ENCODE measurements at places on chromosomes 5 and 9.

- peak; percentile 93 for DNase-seq
Observed at GRCh38 chr9:87119328-87119881, 172.1 kb upstream of the GAS1 start.

DNA sequence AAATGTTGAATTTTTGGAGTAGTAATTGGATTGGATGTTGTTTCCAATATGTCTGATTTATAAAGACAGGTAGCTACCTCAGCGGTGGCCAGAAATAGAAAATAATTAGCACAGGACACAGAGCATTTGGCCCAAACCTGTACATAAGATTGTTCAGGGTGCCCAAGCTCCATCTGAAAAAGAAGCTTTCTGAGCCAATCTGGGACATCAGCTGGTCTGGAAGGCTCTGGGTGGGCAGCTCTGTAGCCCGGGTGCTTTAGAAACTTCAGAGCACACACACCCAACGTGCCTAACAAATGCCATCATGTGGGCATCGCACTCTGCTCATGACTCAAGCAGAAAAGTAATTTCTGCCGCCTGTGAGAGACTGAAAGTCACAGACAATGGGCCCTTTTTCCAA, 460.7 kb downstream of the ICE1 start:
- DNase-seq: no peak

GRCh38 chr9:73259086-73259696, 107.5 kb downstream of the ANXA1 start:
- DNase-seq: no peak

GRCh38 chr5:53678981-53679660, 118.7 kb downstream of the NDUFS4 start:
- no peak for DNase-seq

DNA sequence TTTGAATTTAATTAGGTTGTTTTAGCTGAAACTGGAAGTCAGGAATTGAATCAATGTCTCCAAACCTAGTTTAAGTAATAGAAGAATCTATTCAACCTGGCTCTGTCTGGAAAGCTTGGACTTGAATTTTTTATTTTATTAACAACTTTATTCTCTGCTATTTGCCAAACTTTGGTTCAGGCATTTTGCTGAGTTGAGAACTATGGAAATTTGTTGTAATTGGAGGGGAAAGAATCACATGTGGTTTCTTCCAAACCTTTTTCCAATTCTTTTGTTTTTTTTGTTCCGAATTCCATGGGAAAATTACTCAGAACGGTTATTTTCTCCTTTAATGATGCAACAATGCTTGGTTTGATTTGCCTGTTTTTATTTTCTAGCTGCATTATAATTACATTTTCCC, 98.2 kb upstream of the RPS23 start:
- no peak for DNase-seq

DNA sequence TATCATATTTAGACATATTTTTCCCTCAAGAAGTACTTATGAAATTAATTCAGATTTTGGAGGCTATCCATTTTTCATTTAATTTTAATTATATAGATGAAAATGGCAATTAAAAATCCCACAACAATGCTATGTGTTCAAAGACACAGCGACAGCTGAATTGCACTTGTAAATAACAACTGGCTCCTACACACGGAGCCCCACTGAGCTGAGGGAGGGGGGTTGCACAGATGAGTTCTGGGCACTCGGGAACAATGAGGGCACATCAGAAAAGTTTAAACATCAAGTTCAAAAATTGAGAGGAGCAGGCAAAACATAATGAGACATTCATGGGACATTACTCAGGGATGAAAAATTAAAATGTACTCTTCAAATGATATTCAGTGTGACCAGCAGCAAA, 104.9 kb downstream of the MARCHF3 start:
- no peak for DNase-seq

- peak; percentile 82 for DNase-seq
Observed at GRCh38 chr9:133714606-133715294, 23.4 kb downstream of the SARDH start.

GRCh38 chr5:172875505-172876279, 41.6 kb downstream of the ERGIC1 start:
- no peak for DNase-seq

- peak; percentile 55 for DNase-seq
Observed at GRCh38 chr5:65102976-65103711, 334.4 kb downstream of the CWC27 start.

- DNase-seq: peak; percentile 58
Observed at GRCh38 chr9:116939614-116940013, 252.5 kb downstream of the TRIM32 start.

GRCh38 chr9:91138760-91139159, 223.0 kb downstream of the AUH start:
- DNase-seq: peak; percentile 52

- no peak for DNase-seq
Observed at GRCh38 chr9:33209394-33209793, 30.6 kb upstream of the SPINK4 start.

- DNase-seq: no peak
Observed at GRCh38 chr5:150411245-150411979, 1.3 kb downstream of the CD74 start.

DNA sequence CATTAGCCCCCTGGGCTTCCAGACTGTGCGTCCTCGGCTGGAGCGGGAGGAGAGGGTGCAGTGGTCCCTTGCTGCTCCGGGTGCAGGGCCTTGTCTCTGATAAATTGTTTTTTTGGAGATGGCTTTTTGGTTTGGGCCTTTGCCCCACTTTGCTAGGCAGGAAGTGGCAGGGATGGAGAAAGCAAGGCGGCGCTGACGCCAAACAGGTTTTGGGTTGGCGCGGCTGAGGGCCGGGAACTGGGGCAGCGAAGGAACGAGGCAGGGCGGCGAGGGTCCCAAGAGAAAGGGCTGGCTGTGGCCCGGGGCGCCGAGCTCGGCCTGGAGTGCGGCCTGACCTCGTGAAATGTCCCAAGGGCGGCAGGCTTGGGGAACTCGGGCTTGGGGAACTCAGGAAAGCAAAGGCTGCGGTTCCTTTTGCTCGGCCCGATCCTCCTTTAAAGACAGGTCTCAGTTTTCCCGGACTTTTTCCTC, 4.1 kb downstream of the LHX2 start:
- no peak for DNase-seq

DNA sequence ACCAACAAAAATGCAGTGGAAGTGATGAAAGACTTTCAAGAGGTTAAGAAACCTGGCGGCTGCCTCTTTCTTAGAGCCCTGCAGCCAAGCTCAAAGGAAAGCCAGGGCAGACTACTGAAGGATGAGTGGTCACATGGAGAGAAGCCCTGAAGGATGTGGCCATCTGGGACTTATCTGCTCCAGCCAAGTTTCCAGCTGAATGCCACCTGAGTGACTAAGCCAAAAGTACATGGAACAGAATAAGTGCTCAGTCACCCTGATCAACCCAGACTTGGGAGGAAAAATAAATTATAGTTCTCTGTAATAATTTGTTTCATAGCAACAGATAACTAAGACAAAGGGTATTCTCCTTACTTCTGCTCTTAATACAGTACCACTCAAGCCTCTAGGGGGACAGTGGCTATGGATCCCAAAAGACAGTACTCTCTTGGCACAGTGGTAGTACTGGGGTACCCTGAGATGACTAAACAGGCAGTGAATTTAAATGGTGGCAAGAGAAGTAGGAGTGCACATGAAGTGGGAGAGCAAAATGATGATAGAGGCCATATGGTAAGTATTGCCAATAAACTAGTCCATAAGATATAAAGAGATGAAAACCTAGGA, 182.3 kb downstream of the ELAVL2 start:
- DNase-seq: peak; percentile 8

DNA sequence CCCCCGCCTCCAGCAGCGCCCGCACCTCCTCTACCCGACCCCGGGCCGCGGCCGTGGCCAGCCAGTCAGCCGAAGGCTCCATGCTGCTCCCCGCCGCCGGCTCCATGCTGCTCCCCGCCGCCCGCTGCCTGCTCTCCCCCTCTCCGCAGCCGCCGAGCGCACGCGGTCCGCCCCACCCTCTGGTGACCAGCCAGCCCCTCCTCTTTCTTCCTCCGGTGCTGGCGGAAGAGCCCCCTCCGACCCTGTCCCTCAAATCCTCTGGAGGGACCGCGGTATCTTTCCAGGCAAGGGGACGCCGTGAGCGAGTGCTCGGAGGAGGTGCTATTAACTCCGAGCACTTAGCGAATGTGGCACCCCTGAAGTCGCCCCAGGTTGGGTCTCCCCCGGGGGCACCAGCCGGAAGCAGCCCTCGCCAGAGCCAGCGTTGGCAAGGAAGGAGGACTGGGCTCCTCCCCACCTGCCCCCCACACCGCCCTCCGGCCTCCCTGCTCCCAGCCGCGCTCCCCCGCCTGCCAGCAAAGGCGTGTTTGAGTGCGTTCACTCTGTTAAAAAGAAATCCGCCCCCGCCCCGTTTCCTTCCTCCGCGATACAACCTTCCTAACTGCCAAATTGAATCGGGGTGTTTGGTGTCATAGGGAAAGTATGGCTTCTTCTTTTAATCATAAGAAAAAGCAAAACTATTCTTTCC, 19.3 kb downstream of the CDKN2A start:
- no peak for DNase-seq

GRCh38 chr9:20808002-20808401, 123.9 kb downstream of the FOCAD start:
- no peak for DNase-seq

GRCh38 chr9:7640231-7640630, 159.3 kb downstream of the DMAC1 start:
- peak; percentile 49 for DNase-seq

- no peak for DNase-seq
Observed at GRCh38 chr5:92320446-92320845, 937.3 kb upstream of the ARRDC3 start.

- DNase-seq: no peak
Observed at GRCh38 chr9:4748612-4749011, 7.6 kb upstream of the AK3 start.

- no peak for DNase-seq
Observed at GRCh38 chr9:16712787-16713186, 157.7 kb downstream of the BNC2 start.

- DNase-seq: peak; percentile 90
Observed at GRCh38 chr5:125083981-125084380, 337.5 kb upstream of the ZNF608 start.

DNA sequence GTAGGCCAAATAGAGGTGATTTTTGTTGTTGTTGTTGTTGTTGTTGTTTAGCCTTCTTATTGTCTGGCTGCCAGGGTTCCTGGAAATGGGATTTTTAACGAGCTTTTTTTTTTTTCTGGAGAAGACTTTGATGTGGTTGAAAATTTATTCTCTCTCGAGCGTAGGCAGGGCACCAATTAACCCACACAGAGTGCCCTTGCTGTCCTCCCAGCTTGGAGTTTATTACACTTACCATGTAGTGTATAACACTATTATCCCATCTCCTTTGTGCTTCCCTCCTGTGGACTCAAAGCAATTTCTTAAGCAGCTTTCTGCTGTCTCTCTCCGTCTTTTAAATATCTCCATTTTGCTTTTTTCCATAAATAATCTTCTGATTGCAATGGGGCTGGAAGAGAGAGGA, 57.4 kb downstream of the OR2K2 start:
- DNase-seq: no peak

GRCh38 chr9:69970001-69970533, 73.6 kb upstream of the MAMDC2 start:
- DNase-seq: peak; percentile 33

GRCh38 chr9:124257070-124257843, 492 bp upstream of the NEK6 start:
- DNase-seq: peak; percentile 59

DNA sequence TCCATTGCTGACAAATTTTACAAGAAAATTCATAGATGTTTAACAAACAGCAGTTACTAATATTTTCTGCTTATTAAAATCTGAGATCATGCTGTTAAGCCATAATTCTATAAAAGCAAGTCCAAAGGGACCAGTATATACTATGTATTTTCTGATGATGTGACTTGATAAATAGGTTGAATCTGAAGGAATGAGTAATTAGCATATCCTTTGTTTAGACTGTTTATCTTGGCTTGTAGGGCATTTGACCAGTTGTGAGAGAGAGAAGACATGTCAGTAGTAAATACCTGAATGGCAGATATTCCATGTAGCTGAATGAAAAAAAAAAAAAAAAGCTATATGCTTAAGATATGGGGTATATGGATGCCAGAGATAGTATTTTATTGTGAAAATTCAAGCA, 14.6 kb downstream of the CPEB4 start:
- no peak for DNase-seq

DNA sequence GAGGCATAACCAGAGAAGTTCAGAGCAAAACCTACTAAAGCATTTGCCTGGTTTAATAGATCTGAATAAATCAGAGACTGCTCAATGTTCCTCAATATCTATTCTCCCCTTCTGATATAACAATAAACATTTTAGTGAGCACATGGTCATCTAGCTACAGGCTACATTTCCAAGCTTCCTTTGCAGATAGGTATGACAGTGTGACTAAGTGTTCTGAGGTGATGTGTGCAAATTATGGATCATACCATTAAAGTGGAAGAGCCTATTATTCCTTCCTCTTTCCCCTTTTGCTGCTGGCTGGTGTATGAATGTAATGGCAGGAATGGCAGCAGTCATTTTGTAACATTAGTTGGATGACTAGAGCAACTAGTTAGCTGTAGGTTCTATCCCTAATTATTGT, 285.8 kb upstream of the RASA1 start:
- no peak for DNase-seq

DNA sequence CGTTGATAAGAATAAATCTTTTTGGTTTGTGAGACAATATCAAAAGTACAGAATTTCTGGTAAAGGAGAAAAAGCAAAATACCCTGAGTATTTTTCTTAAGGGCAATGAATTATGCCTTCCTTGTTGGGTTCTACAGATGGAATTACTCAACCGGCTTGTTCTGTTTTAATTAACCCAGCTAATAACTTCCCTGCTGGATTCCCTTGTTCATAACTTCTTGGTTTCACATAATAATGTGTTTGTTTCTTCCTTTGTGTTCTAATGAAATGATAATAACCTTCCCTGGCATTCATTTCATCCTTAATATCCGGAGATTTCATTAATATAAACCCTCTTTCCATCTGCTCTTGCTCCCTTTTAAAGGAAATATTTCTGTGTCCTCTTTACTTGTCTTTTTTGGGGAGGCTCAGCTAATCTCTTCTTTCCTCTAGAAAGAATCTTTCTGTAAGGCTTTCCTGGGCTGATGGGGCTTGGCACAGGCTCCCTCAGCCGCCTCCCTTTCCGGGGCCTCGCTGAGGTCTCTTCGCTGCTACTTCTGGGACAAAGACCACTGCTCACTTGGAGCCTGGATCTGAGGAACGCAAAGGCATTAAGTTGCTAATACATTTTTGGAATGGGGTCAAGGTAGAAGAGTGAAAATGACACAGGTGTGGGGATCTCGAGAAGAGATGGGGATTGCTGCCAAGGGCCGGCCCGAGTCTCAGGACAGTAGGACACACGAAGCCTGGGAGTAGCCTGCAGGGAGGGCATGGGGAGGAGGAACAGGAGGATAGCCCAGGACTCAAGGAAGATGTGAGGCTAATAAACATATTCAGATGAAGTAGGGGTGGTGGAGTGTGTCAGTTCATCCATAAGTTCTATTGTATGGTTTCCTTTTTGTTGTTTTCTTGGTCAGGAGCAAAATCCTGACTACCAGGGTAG, 118.5 kb downstream of the NRG2 start:
- no peak for DNase-seq

DNA sequence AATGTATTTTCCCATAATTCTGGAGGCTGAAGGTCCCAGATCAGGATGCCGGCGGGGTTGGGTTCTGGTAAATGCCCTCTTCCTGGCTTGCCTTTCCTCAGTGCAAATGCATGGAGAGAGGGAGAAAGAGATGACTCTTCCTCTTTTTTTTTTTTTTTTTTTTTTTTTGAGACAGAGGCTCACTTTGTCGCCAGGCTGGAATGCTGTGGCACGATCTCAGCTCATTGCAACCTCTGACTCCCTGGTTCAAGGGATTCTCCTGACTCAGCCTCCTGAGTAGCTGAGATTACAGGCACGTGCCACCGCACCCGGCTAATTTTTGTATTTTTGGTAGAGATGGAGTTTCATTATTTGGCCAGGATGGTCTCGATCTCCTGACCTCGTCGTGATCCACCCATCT, 300.0 kb upstream of the TAS2R1 start:
- DNase-seq: peak; percentile 49
